ENCODE measurements at places on chromosomes 7 and 10. TPM values are rescaled to one million over a fixed set of nuclear protein-coding genes. Genes with fewer than 3 reads are reported as not detected.

Gene DYNC1I1
- polyA plus RNA-seq: 0.74 TPM

Gene LRRN3
- polyA plus RNA-seq: 6.8 TPM

Gene FFAR4
- 0.05 TPM for polyA plus RNA-seq

Gene FGFR2
- 105 TPM for polyA plus RNA-seq

Gene TMEM236
- polyA plus RNA-seq: 0.19 TPM

Gene PALD1
- polyA plus RNA-seq: 13.3 TPM

Gene VPS37D
- 22.5 TPM for polyA plus RNA-seq

Gene ASAH2
- polyA plus RNA-seq: 3.7 TPM

Gene TDRD1
- not detected for polyA plus RNA-seq

Gene GRM3
- 0.35 TPM for polyA plus RNA-seq

- DNase-seq: peak; percentile 62
These were observed 110.5 kb downstream of the C10orf105 start for GRCh38 chr10:71608819-71609768.

DNA sequence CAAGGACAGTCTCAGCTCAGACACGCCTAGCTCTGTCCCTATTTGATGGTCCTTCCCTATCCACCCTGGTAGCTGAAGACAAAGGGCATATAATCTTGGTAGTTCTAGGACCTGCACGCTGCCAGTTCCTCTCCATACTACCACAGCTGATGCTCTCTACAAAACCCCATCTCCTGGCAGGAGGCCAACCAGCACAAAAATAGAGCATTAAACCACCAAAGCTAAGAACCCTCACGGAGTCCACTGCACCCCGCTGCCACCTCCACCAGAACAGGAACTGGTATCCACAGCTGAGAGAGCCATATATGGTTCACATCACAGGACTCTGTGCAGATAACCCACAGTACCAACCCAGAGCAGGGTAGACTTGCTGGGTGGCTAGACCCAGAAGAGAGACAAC lies 299.4 kb downstream of the LRRTM3 start:
- DNase-seq: no peak

- DNase-seq: no peak
These were observed 2.1 kb downstream of the CNNM1 start for GRCh38 chr10:99331207-99331803.

DNA sequence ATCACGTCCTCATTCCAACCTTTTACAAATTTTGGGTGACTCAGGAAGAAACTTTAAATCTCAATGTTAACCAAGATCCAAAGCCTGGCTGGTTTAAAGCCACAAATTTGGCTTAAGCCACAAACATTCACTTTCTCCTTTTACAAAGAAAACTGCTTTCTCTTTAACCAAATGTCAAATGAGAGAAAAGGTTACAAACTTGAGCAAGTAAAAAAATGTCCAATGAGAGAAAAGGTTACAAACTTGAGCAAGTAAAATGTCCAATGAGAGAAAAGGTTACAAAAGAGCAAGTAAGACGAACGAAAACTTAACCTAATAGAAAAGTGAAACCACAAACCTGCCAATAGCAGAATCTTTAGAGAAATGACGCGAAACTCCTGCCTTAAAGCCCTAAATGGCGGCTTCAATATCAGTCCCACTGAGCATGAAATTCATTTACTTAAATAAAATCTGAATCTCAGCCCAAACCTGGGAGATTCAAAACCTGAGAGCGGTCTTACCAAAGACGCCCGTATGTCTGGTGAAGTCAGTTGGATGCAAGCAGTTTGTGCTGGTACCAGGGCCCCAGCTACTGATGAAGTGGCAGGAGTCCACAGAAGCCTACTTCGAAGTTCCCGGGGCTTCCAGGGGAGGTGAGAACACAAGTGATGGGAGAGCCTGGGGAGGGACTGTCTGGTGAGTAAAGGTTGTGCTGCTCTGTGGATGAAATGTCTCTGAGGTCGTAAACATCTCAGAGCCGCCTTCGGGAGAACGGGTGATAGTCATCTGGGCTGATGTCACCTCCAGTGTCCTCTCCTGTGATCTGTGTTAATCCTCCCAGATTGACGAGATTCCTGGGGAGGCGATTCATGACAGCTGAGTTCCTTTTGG lies 74.6 kb downstream of the PAXIP1 start:
- peak; percentile 90 for DNase-seq

DNA sequence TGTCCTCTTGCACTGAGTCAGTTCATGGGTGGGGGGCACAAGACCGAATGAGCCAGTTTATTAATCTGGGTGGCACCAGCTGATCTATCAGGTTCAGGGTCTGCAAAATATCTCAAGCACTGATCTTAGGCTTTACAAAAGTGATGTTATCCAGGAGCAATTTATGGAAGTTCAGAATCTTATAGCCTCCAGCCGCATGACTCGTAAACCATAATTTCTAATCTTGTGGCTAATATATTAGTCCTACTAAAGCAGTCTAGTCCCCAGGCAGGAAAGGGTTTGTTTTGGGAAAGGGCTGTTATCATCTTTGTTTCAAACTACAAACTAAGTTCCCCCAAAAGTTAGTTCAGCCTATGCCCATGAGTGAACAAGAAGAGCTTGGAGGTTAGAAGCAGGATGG lies 33.9 kb downstream of the AKR1C8 start:
- no peak for DNase-seq

DNA sequence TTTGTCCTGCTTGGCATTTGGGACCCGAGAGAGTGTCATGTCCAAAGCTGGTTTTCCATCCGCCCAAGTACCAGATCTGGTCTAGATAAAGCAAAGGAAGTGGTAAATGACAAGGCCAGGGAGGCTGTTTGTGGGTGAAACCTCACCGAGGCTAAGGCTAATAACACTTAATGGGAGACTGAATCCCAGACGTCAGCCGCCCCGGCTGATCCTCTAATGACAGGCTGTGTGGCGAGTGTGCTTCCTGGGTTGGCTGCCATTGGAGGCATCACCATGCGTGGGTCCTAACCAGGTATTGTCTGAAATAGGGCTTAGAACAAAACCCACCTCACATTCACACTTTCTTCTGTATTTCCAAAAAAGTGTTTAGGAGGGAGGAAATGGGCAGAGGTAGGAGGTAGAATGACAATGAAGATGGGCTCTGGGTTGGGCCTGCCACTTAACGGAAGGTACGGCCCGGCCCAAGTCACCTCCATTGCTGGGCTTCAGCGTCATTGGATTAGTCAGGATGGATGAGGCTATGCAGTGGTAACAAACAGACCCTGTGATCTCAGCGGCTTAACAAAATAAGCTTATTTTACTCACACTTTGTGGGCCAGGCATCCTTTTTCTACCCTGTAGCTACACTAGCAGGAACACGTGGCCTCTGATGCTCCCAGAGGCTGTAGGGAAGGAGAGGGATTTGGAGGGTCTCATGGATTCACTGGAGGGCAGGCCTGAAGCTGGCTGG lies 59.7 kb downstream of the PROSER2 start:
- DNase-seq: no peak

DNA sequence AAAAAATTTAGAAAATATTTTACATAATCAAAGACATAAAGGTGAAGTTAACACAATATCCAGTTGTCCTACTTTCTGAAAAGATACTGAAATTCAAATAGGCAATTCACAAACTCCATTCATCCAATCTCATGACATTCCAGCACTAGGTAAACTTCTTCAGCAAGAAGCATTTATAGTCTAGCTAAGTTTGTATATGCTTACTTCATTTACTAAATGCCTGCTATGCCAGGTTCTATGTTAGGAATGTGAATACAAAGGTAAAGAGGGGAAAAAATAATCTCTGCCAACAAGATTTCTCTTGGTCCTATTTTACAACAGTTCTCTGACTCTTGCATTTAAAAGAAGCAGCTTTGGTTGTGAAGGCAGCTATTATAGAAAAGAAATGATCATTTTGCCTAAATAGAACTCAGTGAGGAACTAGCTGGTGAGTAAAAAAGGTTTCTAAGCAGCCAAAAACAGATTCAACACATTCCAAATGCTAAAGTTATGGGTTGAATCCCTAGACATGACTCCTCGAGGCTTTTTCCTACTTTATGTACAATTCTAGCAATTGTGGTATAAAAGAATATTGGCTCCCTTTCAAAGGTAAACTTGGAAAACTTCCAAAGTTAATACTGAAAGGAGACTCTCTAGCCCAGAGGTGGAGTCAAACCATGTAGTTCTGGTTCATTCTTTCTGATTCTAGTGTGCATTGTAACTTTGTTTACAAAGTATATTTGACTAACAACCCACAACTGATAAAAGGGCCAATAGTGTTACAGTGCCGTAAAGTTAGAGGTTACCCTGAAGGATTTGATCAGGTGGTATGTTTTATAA lies 30.9 kb upstream of the KLHL7 start:
- no peak for DNase-seq

DNA sequence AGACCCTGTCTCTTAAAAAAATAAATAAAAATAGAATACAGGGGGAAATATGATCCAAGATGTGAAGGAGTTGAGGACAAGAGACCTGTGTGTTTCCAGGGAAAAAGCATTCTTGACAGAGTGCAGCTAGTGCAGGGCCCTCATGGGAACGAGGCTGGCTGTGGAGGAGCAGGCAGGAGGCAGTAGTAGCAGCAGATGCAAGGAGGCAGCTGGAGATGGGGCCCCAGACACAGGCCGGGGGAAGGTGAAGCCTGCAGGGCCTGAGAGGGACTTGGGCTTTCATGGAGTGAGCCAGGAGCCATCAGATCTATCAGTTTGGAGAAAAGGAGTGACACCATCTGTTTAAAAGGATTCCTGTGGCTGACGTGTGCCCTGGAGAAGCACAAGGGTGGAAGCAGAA lies 71.4 kb upstream of the ZNF438 start:
- DNase-seq: no peak

DNA sequence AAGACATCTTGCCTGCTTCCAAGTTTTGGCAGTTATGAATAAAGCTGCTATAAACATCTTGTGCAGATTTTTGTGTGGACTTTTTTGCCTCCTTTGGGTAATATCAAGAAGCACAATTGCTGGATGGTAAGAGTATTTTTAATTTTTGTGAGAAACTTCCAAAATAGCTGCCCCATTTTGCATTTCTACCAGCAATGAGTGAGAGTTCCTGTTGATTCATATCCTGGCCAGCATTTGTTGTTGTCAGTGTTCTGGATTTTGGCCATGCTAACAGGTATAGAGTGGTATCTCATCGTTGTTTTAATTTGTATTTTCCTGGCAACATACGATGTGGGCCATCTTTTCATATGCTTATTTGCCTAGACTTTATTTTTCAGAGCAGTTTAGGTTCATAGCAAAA lies 53.9 kb downstream of the BTAF1 start:
- DNase-seq: no peak

DNA sequence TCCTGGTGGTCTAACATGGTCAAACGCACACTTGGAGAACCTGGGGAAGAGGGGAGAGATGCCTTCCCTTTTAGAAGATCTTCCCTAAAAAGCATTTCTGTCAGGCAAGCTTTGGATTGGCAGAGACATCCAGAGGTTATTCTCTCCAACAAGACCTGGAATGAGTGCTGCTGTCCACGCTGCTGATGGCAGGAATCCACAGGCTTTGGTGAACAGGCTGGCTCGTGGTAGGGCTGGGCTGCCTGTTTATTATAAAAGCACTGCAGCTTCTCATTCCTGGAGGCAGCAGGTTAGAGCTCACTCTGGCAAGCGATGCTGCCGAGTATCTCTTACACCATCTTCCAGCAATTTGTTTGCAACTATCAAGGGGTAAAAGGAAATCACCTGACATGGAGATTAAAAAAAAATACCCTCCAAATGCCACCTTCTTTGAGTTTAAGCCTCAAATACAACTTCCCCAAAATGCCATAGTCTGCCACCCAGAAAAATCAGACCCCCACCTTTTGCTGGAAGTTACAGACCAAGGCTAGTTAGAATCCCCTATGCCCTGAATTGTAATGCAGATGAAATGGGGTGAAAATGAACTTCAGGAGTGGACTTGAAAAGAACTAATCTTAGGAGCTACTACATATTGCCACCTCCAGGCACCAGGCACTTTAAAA lies 152.1 kb upstream of the KMT2E start:
- no peak for DNase-seq

- DNase-seq: no peak
These were observed 60.8 kb downstream of the NPSR1 start for GRCh38 chr7:34718867-34719266.

- no peak for DNase-seq
These were observed 1292.0 kb downstream of the XPNPEP1 start for GRCh38 chr10:108631332-108631731.

GRCh38 chr7:149156898-149157297 lies 9.6 kb downstream of the ZNF398 start:
- no peak for DNase-seq

DNA sequence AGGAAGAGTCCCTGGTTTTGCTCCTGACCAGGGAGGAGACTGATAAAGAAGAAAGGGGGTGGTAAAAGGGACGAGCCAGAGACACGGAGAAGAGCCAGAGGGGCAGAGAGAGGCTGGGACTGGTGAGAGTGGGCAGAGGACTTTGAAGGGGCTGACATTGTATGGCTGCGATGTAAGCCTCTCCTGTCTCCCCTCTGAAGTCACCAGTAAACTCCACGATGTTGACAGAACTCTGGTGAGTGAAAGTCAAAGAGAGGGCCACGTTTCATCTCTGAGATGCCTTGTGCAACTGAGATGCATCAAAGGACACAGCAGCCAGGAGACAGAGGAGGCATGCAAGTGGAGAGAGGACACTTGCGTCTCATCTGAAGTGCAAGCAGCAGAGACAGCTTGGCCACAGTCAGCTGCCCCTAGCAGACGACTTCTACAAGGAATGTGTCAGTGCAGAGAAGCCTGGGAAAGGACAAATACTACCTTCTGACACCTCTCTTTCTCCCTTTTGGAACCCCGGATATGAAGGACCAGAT lies 54.3 kb downstream of the SMKR1 start:
- no peak for DNase-seq

DNA sequence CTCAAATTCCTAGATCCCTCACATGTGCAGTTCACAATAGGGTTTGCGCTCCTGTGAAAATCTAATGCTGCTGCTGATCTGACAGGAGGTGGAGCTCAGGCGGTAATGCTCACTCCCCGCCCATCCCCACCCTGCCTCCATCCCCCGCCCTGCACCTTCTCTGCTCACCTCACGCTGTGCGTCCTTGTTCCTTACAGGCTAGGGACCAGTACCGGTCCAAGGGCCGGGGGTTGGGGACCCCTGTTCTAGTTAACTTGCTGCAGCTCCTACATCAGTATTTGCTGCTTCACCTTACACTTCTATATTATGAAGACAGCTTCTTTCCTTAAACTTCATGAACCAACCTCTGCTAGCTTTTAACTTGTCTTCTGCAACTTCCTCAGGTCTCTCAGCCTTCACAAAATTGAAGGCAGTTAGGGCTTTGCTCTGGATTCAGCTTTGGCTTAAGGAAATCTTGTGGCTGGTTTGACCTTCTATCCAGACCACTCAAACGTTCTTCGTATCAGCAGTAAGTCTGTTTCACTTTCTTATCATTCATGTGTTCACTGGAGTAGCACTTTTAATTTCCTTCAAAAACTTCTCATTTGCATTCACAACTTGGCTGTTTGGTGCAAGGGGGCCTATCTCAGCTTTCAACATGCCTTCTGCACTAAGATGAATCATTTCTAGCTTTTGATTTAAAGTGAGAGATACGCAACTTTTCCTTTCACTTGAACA lies 1.7 kb upstream of the TNKS2 start:
- no peak for DNase-seq
